ENCODE measurements at places on chromosomes 16 and 17. TPM values are rescaled to one million over a fixed set of nuclear protein-coding genes. Genes with fewer than 3 reads are reported as not detected.

- DNase-seq: no peak
- H3K4me1 ChIP-seq: no peaks in the 10 kb centered on the region
- H3K27ac ChIP-seq: no peak overlapping the region
- H3K4me3 ChIP-seq: no peak overlapping the region
- H3K36me3 ChIP-seq: no peaks in the 10 kb centered on the region
Measured at GRCh38 chr17:27954548-27955495, 61.7 kb upstream of the LYRM9 start.

- DNase-seq: no peak
- H3K4me1 ChIP-seq: no peaks in the 10 kb centered on the region
- no peaks in the 10 kb centered on the region for H3K27me3 ChIP-seq
- no peak overlapping the region for H3K27ac ChIP-seq
- no peak overlapping the region for H3K4me3 ChIP-seq
- H3K36me3 ChIP-seq: no peaks in the 10 kb centered on the region
Measured at GRCh38 chr17:13531721-13532120, 70.0 kb downstream of the HS3ST3A1 start.

Gene ABCA3
- 16.7 TPM for polyA plus RNA-seq

Gene C1QTNF8
- polyA plus RNA-seq: not detected

Gene CHST4
- not detected for polyA plus RNA-seq

All from endothelial cell of umbilical vein (primary cell).